Stimulated activated CD4-positive, alpha-beta T cell treated with anti-CD3 and anti-CD28 coated beads, Interleukin-12 subunit alpha, Interleukin-12 subunit beta, amount 100 ng/mL, for 24 hours (primary cell): ENCODE measurements at places on chromosomes 3 and 15.

- no peak for DNase-seq
Observed at GRCh38 chr15:90667073-90667754, 49.9 kb upstream of the BLM start.

DNA sequence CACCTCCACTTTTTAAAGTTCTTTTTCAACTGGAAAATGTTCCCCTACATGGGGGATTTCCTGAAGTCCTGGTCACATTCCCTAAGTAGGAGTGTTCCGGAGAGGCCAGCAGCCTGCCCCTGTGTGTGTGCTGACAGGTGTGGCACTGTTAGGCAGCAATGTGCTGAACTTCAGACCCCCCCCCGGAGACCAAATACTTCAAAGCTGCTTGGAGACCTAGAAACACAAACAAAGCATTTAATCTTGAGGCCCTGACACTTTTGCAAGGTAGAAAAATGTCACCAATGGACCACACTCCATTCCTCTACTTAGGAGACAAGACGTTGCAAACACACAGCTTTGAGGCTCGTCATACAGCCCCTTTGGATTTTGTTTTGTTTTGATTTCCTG is 259.6 kb upstream of the CTNNB1 start:
- DNase-seq, result no peak

DNA sequence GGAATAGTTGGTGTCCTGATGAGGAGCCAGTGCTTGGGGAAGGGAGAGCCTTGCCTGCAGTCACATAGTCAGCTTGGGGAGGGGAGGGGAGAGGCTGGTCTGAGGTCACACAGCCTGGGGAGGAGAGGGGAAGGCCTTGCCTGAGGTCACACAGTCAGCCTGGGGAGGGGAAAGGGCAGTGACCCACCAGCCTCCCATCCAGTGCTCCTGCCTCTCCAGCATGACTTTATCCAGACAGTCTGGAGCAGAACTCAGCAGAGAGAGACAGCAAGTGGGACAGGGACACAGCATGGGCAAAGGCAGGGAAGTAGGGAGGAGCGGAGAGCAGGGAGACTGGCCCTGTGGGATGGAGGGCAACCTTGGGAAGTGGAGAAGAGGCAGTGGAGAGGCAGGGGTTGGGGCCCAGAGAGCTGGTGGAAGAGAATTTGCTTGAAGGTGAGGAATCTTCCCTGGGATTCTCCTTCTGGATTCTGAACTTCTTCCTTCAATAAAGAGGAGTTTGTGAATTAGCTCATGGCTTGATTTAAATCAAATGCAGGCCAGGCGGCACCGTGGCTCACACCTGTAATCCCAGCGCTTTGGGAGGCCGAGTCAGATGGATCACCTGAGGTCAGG is 64.5 kb downstream of the CORO2B start:
- no peak for DNase-seq

DNA sequence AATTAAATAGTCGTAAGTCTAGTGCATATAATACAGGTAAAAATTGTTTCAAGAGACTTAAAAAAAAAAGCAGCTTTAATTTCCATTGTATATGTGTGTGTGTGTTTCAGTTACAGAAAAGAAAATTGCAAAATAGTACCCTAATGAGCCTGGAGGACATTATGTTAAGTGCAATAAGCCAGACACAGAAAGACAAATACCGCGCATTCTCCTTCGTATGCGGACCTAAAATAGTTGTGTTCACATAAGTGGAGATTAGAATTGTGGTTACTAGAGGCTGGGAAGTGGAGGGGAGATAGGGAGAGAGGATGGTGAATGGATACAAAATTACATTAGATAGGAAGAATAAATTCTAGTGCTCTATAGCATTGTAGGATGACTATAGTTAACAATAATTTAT is 3.6 kb downstream of the MESD start:
- no peak for DNase-seq

- DNase-seq, result no peak
Observed at GRCh38 chr15:41286665-41287333, 45.6 kb downstream of the OIP5 start.

DNA sequence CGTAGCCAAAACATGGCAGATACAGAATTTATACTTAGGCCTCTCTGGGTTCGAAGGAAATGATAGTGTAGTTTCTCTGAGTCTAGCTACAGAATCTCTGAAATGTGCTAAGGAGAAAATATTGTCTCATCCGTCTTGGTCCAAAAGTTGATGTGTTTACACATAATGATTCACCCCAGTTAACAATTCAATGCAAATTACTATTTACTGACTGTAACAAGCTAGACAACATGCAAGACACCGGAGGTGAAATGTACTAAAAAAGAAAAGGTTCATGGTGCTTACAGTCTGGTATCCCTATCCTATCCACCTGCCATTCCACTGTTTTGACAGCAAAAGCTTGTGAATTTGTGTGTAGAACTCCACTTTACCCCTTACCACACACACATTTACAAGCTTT is 146.8 kb downstream of the SUCLG2 start:
- DNase-seq, result no peak

GRCh38 chr3:171328419-171329082 is 131.7 kb downstream of the TNIK start:
- peak; percentile 6 for DNase-seq

- DNase-seq, result no peak
Observed at GRCh38 chr3:127409421-127410136, 121.7 kb upstream of the PRR20G start.

DNA sequence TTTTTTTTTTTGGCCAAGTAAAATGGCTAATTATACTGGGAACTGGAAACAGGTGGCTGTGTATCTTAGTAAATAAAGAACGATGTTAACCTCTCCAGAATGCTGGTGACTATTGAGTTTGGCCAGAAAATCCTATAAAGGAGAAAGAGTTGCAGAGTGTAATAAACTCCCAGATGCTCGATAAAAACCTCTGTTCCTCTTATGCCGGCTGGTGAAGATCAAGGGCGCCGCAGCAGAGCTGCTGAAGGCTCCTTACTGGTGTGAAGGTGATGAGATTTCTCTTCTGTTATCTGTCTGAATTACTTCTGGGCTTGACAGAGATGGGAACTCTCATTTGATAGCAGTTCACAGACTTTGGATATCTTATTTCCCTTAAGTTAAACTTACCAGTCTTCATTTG is 104.6 kb downstream of the PTPRG start:
- no peak for DNase-seq

GRCh38 chr3:68977486-68978167 is 35.9 kb downstream of the EOGT start:
- no peak for DNase-seq

DNA sequence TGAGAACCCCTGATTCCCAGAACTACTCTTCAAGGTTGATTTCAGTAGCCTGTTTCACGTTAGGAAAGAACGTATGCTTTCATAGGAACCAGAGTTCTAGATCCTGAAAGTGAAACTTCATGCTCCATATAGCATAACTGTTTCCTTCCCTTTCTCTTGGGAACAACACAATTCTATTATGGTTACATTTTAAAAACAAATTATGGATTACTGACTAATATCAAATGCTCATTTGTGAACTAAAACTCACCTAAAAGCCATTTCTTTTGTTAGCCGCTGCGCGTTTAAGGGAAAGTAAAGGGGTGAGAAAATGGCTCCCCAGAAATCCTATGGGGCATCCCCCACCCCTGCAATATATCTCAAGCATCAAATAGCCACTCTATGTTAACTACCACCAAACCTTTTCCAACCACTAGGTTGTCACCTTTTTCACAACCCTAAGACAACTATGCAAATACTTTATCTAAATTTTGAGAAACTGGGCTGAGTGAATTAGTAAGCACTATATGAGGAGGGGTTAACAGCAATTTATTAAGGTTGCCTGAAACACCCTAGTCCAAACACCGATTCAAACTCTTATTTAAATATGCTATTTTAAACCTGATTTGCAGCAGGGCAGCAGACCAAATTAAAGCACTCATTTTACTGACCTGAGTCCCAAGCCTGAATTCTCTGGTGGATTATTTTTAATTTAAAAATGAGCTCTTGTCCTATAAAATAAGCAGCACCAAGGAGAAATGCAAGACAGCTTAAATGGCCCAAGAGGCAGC is 2.4 kb downstream of the SIAH2 start:
- peak; percentile 41 for DNase-seq

GRCh38 chr3:28907616-28908015 is 373.3 kb upstream of the RBMS3 start:
- no peak for DNase-seq

DNA sequence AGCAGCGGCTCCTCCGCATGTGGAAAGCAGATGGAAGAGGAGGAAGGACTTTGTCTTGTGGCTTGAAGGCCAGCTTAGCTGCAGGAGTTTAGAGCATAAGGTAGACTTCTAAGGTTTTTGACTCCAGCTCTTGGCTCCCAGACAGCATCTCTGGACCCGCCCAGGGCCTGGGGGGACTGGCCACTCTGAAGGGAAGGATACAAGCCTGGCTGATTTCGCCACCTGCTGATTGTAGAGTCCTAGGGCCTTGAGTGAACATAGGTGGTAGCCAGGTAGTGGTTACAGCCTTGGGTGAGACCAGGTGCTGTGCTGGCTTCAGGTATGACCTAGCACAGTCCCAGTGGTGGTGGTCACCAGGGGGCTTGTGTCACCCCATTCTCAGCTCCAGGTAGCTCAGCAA is 48.4 kb upstream of the RPL35A start:
- DNase-seq, result no peak

- DNase-seq, result no peak
Observed at GRCh38 chr15:57298843-57299550, 77.3 kb upstream of the CGNL1 start.

DNA sequence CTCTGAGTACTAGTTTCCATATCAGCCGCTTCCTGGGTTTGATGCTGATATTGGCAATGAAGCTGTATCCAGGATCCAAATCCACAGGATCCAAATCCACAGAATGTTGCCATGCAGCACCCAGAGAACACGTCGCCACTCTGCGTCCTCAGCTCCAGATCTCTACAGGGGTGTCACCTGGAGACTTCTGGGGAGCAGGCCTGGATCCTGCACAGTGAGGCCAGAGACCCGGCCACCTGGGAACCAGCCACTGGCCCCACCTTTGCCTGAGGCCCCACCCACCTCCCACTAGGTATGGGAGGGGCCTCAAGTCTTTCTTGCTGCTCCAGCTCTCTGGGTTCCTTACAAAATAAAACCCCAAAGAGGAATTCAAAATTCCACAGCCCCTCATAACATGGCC is 123.9 kb downstream of the LRRK1 start:
- DNase-seq, result no peak

DNA sequence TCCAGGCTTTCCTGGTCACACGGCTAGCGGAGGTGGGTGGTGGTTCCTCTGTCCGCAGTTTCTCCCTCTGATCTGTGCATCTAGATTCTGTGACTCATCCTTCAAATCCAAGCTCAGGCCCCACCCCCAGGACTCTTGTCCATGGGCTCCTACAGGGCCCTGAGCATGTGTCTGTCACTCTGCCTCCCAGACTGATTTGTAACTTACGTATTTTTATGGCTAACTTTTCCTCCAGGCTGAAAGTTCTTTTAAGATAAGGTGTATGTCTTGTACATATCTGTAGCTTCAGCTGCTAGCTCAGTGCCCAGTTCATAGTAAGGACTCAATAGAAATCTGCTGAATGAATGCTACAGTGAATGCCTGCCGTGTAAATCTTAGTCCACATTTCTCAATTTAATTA is 8.0 kb downstream of the ESYT3 start:
- no peak for DNase-seq

DNA sequence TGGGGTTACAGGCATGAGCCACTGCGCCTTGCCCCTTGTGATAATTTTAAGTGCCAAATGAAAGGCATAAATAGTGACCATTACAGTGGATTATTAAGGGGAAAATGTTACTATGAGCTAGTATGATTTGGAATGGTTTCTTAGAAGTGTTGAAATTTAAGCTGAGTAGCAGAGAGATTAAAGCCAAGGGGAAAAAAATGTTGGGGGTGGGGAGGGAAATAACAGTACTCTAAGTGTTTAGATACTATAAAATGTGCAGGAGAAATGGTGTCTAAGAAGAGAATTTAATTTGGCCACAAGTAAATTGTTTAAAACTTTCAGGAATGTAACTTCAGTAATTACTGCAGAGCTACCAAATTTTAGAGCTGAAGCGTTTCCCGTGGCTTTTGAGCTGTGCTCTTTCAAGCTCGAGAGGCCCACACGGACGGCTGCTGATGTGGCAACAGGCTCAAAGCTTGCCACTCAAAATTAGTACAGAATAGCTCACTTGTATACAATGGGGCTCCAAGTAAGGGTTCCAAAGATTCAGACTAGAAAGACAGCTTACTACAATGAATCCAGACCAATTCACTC is 23.9 kb upstream of the SLC12A8 start:
- DNase-seq, result no peak

GRCh38 chr3:63920001-63920400 is 7.8 kb upstream of the SCAANT1 start:
- no peak for DNase-seq

DNA sequence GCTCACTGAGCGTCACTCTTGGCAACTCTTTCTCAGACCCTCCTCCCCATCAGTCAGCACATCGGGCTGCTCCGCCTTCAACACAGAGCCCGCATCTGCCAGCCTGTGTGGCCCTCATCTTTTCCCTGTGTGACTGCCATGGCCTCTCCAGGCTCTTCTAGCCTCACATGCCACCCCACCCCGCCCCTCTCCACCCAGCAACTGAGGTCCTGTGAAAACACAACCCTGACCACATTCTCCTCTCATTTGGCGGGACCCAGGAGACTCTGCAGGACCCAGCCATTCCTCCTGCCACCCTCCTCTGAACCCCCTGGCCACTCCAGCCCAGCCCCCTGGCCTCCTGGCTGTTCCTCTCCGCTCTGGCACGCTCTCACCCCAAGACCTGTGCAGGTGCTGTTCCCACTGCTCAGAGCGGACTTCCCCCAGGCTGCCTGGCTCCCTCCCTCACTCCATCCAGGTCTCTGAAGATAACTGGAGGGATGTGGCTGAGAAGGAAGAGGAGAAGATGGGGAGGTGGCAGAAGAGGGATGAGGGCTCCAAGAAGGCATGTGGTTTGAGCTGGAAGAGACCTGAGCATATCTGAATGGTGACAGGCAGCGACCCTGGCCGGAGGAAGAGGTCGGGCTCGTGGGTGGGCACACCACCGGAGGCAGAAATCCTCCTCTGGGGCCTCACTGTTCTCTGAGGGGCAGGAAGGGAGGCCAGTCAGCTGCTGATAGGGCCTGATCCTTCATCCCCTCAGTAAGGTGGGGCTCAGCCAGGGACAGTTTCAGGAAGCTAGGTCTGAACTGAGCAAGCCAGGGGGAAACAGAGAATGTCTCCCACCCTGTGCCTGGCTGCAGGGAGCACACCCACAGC is 111.2 kb upstream of the RPL32 start:
- no peak for DNase-seq
